ENCODE measurements at places on chromosomes 12 and 14.
A peak's percentile ranks its signal among the peaks of the same experiment; 100 is the strongest.

- no peak for DNase-seq
Measured at GRCh38 chr12:53044052-53044581, 5.7 kb upstream of the TNS2 start.

DNA sequence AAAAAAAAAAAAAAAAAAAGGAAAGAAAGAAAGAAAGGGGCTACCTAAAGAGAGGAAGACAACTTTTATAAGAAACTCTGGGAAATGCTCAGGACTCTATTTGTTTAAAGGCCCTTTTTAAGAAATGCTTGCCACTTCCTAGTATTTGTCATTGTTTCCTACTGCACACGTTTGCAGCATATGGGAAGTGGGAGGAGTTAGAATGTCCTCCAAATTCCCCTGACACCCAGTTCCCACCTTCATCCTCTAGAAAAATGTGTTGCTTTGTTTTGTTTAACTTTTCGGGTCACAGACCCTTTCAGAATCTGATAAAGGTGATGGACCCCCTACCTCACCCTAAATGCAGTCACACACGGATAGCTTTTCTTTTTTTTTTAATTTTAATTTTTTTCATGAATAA is 40.8 kb downstream of the NINJ2 start:
- DNase-seq = no peak

DNA sequence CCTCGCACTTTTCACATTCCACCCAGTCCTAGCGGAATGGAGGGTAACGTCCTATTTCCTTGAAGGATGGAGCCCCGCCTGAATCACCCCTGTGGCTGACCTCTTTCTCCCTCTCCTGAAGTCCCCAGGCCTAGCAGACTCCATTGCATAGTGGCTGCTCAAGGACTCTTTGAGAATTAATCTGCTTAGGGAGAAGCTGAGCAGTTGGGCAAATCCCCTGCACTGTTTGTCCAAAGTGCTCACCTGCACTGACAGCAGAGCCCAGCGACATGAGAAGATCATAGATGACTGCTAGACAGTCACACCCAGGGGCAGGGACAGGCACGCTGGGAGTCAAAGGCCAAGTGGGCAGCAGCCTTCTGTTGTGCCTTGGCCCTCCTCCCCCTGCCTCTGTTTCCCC is 37.7 kb upstream of the DICER1 start:
- DNase-seq = no peak

GRCh38 chr14:68279437-68279720 is 459.8 kb downstream of the RAD51B start:
- DNase-seq = no peak

GRCh38 chr12:116490471-116490870 is 68.7 kb upstream of the MAP1LC3B2 start:
- peak; percentile 28 for DNase-seq

GRCh38 chr12:131764738-131765137 is 53.8 kb downstream of the SFSWAP start:
- no peak for DNase-seq

- no peak for DNase-seq
Measured at GRCh38 chr12:98645572-98646067, 530 bp downstream of the APAF1 start.

- peak; percentile 37 for DNase-seq
Measured at GRCh38 chr14:23478109-23478759, 8.7 kb downstream of the NGDN start.

- no peak for DNase-seq
Measured at GRCh38 chr12:81798294-81798693, 39.1 kb upstream of the PPFIA2 start.

GRCh38 chr12:18483698-18484325 is 222.5 kb downstream of the PIK3C2G start:
- no peak for DNase-seq

GRCh38 chr14:22532345-22533056 is 56.5 kb downstream of the DAD1 start:
- peak; percentile 40 for DNase-seq

GRCh38 chr14:81289516-81289915 is 68.8 kb upstream of the GTF2A1 start:
- no peak for DNase-seq

GRCh38 chr14:21262410-21262809 is 6.8 kb downstream of the HNRNPC start:
- no peak for DNase-seq

DNA sequence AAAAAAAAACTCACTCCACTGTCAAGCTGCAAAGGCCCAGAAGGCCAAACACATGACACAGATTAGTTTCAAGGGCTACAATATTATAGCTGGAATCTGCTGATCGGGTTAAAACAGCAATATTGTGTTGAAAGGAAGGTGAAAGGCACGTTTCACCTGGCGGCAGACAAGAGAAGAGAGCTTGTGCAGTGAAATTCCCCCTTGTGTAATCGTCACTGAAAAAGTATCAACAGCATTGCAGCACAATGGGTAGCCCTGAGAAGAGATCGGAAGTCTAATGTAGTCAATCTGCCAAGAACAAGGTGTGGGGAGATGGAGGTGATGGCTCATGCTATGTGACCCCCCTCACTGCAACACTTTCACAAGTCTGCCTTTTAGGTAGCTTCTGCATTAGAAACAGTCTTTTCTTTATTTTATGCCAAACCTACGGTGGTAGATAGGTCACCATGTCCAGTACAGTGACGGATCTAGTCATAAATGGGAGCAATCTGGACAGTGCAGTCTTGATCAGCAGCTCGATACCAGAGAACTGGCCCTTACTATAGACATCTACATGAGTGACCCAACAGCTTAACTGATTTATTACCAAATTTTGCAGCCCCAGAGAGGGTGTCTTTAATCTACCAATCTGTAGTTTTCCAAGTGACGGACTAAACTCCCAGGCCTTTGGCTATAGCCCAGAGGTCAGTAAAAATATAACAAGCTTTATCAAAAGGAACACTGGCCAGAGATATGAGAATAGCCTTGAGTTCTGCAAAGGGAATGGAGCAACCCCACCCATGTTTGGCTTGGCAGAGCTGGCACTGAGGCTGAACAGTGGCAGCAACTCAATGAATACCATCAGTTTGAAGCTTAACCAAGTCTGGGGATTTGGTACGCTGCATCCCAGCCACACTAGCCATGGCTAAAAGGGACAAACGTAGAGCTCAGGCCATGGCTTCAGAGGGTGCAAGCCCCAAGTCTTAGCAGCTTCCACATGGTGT is 35.4 kb downstream of the SPTSSA start:
- no peak for DNase-seq

GRCh38 chr14:54683882-54684794 is 117.2 kb downstream of the SAMD4A start:
- peak; percentile 89 for DNase-seq

DNA sequence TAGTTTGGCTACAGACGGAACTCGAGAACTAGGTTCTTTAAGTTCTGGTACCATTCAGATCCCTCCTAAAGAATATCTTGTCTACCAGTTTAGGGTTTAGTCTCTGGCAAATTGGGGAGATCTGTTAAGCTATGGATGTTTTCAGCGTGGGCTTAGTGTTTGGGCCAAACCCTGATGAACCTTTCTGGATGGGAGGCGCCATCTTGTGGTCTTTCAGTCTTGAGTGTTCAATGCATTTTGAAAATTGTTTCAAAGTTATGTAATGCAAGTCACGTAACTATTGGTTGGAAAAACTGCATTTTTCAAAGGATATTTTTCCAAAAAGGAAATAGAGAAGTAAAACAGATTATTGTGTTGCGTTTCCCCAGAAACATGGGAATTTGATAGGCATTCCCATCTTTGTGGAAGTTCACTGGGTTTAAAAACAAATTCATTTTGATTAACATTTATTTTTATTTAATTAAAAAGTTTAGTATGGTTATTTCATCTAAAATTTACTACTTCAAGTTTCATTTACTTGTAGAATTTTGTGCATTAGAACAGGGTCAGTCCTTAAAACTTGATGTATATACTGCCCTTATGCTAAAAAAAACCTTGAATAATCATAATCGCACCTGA is 169.0 kb downstream of the PRIMA1 start:
- peak; percentile 13 for DNase-seq

DNA sequence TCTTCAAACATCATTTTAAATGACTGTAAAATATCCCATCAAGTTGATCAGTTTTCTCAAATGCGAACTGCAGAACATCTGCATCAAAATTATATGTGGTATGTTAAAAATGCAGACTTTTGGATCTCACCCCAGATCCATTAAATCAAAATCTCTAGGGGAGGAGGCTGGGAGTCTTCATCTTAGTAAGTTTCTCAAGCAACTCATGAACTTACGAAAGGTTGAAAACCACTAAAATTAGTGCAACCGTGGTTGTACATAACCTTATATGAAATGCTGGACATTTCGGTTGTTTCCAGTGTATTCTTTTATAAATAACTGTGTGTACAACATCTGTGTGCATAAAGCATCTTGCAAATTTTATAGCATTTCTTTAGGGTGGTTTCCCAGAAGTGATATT is 39.2 kb downstream of the ZFP36L1 start:
- peak; percentile 86 for DNase-seq

DNA sequence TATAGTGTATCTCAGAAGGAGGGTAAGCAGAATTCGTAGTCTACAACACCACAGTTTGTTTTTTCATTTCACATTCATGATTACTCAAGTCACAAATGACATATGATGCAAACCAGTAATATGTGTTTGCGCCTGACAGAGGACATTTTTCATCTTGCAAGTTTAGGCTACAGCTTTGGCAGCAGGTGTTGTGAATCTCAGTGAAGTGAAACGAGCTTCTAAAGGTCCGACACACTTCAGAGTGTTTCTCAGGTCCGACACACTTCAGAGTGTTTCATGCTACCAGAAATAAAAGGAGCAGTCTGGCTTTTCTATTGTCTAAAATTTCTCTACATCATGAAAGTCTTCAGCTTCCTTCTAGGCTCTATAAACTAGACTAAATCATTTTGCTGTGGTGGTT is 22.7 kb downstream of the CLEC14A start:
- no peak for DNase-seq
